Mononuclear cell (primary cell): ENCODE measurements at places on chromosomes 4 and X. TPM values are rescaled to one million over a fixed set of nuclear protein-coding genes. Genes with fewer than 3 reads are reported as not detected.

The PRRG3 gene
- not detected for total RNA-seq

The GABRQ gene
- under 0.01 TPM for total RNA-seq

The ESX1 gene
- total RNA-seq = not detected

The PFKFB1 gene
- total RNA-seq = 0.42 TPM

The TSPAN6 gene
- 0.94 TPM for total RNA-seq

The IGFBP7 gene
- 16.6 TPM for total RNA-seq

The MXRA5 gene
- total RNA-seq = not detected

The HTR2C gene
- not detected for total RNA-seq

The TIGD2 gene
- 3.4 TPM for total RNA-seq
